ENCODE measurements at places on chromosomes 7 and 10.

DNA sequence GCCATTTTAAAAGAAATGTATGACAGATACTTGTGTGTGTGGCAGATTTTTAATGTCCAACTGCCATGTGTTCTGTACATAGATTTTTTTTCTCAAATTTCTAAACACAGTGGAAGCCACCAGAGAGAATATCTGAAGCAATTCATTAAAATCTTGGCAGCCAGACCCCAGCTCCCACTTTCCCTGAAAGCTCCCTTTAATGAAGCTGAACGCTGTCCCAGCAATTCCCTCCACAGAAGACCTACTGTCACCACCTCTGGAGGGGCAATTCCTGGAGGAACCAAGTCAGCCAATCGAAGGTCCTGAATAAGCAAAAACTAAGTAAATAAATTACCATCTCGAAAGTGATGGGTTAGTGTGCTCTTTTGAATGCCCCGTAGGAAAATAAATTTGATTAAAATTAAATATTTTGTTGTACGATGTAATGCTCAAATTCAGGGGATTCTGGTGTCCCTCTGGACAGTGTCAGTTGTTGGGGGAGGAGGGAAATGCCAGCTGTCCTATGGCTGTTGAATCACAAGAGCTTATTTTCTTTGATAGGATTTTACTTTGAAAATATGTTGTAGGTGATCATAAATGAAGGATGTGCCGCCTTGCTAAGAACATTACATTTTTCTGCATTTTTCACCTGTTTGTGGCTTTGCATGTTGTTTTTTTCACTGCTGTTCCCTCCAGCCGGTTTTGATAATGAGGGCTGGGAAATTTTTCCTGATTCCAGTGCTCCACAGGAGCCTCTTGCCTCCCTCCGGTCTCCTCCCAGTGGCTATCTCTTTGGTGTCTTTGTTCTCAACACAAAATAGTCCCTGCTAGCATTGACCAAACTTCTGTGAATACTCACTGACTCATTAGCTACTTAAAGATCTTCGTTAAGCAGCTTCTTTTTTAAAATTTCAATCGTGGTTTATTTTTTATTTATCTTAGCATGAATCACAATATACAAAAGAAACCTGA lies 9.2 kb upstream of the GSAP start:
- DNase-seq: peak; percentile 62

DNA sequence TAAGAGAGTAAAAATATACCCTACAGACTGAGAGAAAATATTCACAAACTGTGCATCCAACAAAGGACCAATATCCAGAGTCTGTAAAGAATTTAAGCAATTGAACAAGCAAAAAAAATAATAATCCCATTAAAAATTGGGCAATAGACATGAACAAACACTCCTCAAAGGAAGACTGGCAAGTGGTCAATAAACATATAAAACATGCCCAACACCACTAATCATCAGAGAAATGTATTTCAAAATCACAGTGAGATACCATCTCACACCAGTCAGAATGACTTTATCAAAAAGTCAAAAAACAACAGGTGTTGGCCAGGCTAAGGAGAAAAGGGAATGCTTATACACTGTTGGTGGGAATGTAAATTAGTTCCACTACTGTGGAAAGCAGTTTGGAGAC lies 21.9 kb upstream of the ZNF804B start:
- DNase-seq: no peak

DNA sequence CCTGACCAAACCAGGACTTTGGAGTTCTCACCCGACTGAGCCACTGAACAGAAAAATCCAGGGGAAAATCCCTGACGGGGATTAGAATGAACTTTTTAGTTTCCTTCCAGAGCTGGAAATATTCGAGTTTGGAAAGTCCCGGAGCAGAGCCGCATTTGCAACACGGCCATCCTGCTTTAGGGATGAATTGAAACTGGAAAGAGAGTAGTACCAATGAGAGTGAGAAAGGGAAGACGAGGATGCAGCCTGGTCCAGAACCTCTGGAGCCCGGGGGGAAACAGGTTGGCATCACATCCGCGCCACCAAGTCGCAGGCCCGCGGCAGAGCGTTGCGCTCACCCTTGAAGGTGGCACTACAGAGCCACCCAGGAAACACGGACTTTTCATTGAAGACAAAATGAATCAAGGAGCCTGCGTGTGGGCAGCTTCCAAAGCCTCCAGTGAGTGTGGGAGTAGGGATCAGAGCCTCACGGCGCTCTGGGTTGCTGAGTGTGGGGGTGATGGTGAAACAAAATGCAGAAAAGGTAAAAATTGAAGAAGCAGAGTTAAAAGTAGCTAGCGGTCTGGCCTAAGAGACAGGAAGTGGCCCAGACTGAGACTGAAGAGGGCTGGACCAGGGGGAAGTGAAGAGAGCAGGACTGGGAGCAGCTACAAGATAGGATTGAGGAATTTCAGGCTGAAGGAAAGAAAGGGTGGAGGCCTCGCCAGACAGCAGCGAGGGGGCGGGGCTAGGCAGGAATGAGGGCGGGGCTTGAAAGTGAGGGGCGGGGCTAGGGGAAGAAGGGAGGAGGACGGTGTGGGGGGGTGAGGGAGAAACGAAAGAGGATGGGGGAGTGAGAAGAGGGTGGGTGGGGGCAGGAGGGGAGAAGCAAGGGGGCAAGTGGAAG lies 1.8 kb downstream of the SMURF1 start:
- peak; percentile 44 for DNase-seq

DNA sequence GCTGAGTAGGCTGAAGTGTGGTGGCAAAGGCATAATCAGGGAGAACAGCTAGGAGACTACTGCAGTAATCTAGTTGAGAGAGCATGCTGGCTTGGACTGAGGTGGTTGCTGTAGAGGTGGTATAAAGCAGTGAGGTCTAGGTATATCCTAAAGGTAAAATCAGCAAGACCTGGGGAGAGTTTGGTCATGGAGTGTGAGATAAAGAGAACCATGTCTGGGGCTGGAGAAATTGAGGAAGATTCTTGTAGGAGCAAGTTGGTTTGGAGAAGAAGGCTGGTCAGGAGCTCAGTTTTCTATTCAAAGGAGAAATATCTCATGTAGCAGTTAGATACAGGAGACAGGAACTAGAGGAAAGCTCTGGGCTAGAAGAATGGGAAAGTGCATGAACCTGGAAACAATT lies 32.9 kb upstream of the ST7 start:
- no peak for DNase-seq

- no peak for DNase-seq
These were observed 210.0 kb upstream of the LYZL1 start for GRCh38 chr10:29078919-29079318.

GRCh38 chr10:30254926-30255325 lies 94.2 kb downstream of the MTPAP start:
- DNase-seq: no peak

GRCh38 chr10:110859206-110859972 lies 12.3 kb upstream of the PDCD4 start:
- no peak for DNase-seq

DNA sequence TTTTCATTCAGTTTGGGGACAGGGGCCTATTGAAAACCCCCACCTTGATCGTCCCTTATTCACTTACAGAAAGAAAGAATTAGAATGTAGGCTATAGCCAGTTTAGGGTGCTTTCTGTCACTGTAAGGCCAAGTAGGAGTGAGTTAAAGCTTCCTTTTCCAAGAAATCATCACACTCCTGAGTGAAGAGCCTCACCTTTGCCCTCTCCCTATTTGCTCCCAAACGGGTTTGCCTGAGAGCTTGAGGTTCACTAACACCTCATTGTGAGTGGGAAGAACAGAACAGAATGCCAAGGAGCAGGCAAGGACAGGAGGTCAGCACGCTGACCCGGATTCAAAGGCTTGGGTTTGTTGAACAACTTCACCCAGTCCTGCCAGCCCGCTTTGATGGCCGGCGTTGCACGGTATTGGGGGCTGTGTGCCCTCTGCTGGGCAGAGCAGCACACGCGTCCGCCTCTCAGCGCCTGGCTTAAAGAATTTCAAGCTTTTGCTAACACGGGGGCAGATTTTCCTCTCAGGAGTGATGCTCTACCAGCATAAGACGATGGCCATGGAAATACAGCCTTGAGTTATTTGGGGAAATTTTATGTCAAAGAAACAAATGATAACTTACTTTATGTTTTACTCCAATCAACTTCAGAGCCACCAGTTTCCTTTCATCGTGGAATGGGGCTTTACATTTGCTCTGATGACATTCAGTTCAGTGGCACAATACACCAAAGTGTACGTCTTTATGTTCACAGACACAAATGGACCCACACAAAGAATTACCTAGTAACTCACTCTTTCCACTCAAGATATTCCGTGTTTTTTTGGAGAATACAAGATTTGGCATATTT lies 470.0 kb downstream of the SUGCT start:
- DNase-seq: peak; percentile 65

DNA sequence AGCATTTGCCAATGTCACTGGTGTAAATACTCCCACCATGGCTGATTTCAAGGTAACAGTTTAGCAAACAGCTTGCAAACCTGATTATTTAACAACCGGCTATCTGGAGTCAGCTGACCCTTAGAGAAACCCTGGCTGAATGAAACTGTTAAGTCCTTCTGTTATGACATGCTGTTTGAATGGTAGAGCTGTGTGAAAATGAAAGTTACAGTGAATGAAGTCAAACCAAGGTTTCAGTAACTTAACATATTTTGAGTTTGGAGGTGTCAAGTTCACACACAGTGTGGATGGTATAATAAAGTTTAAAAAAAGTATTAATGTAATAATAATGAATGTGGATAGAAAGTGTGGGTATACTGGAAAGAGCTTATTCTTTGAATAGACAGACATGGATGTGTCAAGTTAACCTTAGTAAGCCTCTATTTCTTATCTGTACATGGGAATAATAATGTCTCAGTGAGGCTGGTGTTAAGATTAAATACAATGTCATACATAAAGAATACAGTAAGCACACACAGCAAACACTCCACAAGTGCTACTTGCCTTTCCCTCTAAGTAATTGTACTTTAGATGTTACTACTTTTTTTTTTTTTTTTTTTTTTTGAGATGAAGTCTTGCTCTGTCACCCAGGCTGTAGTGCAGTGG lies 150.4 kb downstream of the TAX1BP1 start:
- DNase-seq: no peak

- DNase-seq: no peak
These were observed 4.0 kb downstream of the PTEN start for GRCh38 chr10:87867453-87867852.

DNA sequence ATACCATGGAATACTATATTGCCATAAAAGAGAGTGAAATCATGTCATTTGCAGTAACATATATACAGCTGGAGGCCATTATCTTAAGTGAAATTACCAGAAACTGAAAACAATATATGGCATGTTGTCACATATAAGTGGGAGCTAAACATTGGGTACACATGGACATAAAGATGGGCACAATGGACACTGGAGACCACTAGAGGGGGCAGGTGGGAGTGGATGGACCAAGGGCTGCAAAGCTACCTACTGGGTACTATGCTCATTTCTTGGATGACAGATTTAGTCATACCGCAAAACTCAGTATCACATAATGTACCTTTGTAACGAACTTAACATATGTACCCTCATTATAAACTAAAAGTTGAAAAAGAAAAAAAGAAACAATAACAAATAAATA lies 1167.6 kb downstream of the NXPH1 start:
- DNase-seq: no peak

DNA sequence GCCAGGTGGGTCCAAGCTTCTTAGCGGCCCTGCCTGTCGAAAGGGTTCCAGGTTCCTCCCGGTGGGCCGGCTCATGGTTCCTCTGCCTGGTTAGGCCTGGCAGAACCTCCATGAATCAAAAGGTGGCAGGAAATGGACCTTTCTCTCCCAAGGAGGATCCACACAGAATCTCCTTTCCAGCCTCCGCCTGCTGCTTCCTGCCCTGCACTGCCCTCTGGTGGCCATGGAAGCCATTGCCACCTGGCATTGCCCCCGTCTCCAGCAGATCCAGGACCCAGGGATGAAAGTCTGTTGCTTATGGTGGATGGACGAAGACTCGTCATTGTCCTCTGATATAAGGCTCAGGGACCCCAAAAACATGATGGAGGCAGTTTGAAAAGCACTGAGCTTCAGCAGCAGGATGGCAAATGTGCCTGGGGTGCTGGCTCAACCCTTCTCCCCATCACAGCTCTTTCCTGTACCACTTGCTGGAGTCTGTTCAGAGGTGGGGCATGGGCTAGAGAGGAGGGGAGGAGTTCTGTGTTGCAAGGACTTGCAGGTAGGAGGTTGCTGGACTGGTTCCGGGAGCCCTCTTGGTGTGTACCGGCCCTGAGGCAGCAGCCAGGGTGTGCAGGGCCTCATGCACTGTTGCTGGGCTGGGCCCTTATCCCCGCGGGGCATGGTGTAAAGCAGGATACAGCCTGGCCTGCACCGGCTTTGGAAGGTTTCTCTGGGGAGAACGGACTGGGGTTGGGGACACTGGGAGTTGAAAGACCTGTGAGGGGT lies 11.3 kb upstream of the INMT start:
- DNase-seq: peak; percentile 62

GRCh38 chr7:110888641-110889040 lies 202.3 kb upstream of the LRRN3 start:
- no peak for DNase-seq

DNA sequence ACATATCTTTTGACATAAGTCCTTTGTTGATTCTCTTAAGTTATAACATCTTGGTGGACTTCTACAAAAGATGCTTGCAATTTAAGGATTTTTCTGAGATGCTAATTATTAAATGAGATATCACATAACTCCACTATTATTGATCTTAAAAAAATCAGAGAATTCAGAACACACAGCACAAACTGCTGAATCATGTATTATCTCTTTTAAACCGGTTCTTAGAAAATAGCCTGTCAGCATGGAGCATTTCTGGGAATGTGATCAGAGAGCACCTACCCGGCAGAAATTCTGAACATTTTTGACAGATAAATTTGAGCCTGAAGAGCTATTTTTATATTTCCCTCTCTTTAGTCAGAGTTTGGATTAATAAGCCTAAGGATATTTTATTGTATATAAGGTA lies 50.2 kb upstream of the PCLO start:
- no peak for DNase-seq

DNA sequence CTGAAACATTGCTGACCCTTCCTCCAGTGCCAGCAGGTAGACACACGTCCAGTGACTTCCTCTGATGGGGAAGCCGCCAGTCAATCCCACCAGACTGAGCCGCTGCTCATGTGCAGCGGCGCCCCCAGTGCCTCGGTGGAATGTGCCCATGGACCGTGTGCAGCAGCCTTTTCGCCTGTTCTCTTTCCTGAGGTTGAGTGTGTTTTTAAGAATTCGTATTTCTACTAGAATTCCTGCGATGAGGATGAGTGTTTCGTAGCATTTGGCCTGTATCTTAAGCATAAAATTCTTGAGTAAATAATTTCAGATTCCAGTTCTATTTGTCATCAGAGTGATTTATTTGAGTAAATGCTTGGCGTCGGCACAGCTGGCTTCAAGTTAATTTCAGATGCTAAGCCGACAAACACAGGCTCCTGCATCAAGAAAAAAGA lies 35.4 kb downstream of the BNIP3 start:
- DNase-seq: no peak

DNA sequence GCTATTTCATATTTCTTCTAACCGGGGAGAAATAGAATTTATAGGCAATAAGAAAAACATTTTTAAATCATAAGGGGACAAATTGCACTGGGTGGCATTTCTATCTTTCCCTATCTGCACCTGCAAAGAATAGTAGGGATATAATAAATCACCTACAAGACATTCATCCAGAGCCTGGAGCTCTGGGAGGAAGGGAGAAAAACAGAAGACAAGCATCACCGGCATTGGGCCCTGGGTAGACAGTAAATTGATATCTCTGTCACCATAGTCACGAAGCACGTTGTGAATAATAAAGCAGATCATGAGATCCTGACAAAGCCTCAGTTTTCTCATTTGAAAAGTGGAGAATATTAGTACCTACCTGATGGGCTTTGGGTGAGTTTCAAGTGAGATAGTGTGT lies 685.6 kb downstream of the XPNPEP1 start:
- no peak for DNase-seq

GRCh38 chr7:32958046-32959025 lies 1.1 kb downstream of the FKBP9 start:
- no peak for DNase-seq

Data from brain (organoid and tissue), 16 donors.